ENCODE measurements at places on chromosomes 7 and 10.

GRCh38 chr10:28910956-28911355, 233.6 kb downstream of the BAMBI start:
- DNase-seq: no peak

DNA sequence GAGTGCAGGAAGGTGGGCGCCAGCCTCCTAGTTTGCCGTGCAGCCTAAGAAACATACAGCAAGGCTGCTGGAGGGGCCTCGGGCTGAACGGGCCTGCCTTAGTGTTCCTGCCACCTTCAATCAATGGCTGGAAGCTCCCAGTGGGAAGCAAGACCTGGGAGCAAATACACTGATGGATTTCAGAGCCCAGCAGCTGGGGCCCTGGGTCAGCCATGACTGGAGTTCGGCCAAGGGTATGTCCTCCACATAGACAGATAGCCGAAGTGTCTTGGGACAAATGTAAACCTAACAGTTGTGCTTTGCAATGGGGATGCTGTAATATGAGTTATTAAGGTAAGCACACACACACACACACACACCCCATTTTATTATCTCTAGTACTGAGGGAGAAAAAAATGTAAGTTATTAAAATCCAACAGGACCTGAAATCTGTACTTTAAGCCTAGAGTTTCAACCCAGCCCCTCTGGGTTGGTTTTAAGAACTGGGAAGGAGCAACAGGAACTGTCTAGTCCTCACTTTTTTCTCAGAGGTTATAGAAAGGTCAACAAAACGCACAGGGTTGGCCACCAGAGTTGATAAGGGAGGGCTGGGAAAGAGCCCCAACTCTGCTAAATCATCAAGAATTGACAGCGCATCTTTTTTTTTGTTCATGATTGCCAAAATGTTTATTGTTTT, 50.0 kb upstream of the CELF2 start:
- DNase-seq: no peak

- DNase-seq: no peak
These were observed 29.6 kb downstream of the ABCB4 start for GRCh38 chr7:87445897-87446296.

DNA sequence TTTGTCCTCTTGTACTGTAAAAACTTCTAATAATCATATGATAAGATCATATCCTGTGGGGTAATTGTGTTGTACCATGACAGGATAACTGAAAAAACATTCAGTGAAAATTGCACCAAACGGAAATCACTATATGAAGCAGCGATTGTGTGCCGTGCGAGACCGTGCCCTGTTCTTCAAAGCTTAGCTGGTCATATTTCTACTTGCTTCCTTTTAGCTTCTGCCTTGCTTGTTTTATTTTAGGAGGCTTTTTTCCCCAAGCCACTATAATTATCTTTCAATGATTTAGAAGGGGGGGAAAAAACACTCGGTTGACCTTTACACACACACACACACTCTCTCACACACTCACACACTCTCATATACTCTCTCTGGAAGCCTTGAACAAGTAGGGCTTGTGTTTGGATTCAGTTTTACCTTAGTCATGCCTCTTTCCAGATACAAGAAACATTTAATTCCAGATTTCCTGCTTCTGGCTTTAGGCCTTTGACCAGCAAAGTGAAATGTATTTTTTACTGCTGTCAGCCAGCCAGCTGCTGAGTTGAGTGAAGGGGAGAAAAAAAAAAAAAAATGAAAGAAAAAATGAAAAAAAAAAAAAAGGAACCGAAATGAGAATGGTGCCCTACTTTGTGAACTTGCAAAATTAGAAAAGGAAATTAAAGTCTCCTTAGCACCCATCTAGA, 181.4 kb downstream of the ARID5B start:
- no peak for DNase-seq

- no peak for DNase-seq
These were observed 175.3 kb downstream of the RAPGEF5 start for GRCh38 chr7:22181663-22182062.

- peak; percentile 62 for DNase-seq
These were observed at the start of gene ZNF398 for GRCh38 chr7:149147072-149147751. TSS of gene ZNF398 (plus strand) at chr7:149147453. CDS start at chr7:149147743, 290 bp downstream.

DNA sequence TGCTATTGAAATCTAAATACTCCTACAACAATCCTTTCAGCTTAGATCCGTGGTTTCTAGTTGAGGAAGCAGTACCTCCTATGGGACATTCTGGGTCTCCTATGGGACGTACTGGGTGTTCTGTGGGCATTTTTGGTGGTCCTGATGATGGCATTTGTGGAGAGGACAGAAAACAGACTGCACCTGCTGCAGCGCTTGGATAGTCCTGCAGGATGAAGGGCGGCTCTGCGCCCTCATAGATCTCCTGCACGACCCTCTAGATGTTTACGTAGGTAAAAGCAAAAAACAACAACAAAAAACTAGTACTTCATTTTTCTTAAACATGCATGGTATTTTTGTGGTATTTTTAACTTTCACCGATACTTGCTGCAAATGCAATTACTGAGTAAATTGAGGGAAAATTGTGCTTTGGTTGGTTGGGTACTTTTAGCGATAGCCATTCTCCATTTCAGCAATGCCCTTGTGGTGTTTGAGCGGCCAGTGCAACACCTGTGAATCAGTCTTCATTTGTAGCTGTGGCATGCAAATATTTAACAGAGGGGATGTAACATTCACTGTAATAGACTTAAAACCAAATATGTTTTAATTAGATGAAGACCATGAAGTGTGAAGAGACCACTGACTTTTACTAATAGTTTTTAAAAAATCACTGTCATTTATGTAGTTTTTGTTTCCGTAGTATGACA, 461.2 kb downstream of the SDK1 start:
- no peak for DNase-seq

DNA sequence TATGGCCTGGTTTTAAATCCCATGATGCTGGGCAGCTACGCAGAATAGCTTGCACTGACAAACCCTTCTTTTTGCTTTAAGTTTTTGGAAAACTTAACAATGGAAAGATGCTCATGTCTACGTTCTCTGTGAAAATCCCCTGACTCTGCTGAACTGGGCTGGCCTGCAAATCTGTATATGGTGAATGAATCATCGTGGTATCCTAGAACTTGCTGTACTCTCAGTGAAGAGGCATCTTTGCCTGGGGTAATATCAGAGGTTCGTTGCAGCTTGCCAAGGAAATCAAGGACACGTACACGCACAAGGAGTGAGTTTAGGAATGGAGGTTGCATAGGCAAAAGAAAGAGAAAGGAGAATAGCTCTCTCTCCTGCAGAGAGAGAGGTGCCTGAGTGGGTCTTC, 382.0 kb upstream of the ADARB2 start:
- no peak for DNase-seq

- DNase-seq: no peak
These were observed 6.9 kb upstream of the H2AZ2 start for GRCh38 chr7:44854644-44855364.

GRCh38 chr10:23157691-23158369, 34.3 kb upstream of the PTF1A start:
- DNase-seq: no peak

GRCh38 chr7:77982926-77983550, 184.5 kb downstream of the PHTF2 start:
- DNase-seq: no peak

GRCh38 chr7:44213877-44214388, 13.2 kb downstream of the YKT6 start:
- DNase-seq: no peak

DNA sequence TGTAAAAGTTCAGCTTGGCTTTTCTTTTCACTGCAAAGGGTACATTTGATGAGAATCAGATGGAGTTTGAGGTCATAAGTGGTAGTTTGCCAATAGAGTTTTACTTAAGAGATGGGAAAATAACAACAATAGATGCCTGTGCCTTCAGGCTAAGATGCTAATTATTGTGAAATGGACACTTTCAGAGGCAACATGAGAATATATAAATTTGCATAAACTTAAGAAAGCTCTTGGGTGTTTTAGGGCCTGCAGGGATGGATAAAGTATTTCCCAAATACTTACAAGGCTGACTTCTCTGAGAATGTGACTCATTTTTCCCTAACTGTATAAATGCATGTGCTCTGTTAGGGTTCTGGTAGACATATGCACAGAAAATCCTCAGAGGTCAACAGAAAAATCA, 200.3 kb upstream of the SVIL start:
- DNase-seq: no peak

GRCh38 chr10:62243647-62243997, 25.0 kb downstream of the RTKN2 start:
- DNase-seq: no peak

GRCh38 chr10:71771821-71772617, 1.3 kb downstream of the VSIR start:
- DNase-seq: no peak

DNA sequence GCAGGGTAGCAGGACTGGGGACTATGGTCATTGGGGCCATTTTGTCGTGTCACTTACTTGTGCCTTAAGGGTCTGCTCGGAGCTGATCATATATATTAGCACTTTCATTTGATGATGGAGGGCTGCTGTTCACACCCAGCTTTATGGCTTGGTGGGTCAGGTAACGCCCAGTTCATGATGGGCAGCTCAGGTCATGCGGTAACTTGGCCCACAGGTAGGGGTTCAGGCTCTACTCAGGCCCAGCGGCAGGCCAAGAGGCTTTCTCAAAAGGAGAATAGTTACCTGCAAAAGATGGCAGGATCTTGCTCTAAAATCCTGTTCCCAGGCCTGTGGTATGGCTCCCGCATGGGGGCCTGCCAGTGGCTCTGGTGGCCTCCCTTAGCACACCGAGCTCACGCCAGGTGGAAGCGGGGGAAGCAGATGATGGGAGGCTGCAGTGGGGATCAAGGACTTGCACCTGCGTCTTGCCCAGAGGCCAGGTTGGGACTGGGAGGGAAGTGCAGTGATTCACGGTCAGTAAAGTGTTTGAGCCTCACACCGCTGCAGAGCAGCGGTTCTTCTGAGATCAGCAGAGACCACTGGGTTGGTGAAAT, 109.5 kb downstream of the ADCY1 start:
- no peak for DNase-seq

DNA sequence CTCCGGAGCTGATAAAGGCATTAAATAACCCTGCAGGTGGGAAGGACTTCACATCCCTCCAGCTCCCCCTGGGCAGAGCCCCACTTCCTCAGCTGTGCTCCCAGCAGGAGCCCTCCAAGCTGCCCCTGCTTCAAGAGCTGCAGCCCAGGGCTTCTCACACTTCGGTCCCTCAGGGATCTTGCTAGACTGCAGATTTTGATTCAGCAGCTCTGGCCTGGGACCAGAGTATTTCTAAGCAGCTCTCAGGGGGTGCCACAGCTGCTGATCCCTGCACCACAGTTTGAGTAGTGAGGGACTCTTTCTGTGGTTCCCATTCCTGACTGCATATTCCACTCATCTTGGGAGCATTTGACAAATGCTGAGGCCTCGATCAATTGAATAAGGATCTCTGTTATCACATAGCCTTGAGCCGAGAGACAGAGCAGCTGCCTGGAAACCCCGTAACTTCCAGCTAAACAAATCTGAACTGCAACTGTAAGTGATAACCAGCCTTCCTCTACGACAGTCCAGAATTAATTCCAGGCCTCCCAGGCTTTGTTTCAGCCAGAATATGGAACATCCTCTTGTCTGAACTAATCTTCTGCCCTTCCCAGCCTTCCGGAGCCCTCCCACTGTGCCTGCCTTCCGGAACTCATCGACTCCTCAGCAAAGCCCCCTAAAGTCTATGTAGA, 161.4 kb downstream of the CCDC3 start:
- DNase-seq: no peak

DNA sequence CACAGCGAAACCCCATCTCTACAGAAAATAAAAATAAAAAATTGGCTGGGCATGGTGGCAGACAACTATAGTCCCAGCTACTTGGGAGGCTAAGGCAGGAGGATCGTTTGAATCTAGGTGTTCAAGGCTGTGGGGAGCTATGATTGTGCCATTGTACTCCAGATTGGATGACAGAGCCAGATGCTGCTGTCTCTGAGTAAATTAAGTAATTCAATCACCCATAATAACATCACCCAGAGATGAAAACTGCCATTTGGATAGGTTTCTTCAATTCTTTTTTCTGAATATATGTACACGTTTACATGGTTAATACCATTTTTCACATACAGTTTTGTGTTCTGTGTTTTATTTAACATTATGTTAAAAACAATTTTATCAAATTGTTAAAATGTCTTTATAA, 79.3 kb downstream of the WIPF3 start:
- DNase-seq: no peak

DNA sequence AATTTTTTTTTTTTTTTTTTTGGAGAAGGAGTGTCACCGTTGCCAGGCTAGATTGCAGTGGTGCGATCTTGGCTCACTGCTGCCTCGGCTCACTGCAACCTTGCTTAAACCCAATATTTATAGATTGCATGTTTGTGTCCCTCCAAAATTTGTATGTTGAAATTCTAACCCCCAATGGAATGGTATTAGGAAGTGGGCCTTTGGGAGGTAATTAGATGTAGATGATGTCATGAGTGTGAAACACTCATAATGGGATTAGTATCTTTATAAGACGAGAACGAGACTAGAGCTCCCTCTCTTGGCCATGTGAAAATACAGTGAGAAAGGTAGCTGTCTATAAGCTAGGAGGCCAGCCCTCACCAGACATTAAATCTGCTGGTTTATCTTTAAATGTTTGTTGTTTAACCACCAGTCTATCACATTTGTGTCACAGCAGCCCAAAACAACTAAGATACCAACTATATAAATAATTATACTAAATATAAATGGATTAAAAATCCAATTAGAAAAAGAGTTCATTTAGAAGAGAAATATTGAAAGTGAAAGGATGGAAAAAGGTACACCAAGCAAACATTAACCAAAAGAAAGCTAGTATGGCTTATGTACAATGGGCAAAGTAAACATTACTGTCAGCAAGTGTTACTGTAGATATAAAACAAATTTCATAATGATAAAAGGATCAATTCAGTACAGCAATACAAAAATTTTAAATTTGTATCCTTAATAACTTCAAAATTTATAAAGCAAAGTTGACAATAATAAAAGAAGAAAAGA, 9.3 kb downstream of the TCAF1 start:
- DNase-seq: no peak

GRCh38 chr10:49174261-49174925, 13.8 kb downstream of the TMEM273 start:
- DNase-seq: no peak

GRCh38 chr10:80894311-80894791, 356.6 kb downstream of the SH2D4B start:
- DNase-seq: no peak

GRCh38 chr10:6297951-6298381, 95.2 kb downstream of the PFKFB3 start:
- DNase-seq: no peak

DNA sequence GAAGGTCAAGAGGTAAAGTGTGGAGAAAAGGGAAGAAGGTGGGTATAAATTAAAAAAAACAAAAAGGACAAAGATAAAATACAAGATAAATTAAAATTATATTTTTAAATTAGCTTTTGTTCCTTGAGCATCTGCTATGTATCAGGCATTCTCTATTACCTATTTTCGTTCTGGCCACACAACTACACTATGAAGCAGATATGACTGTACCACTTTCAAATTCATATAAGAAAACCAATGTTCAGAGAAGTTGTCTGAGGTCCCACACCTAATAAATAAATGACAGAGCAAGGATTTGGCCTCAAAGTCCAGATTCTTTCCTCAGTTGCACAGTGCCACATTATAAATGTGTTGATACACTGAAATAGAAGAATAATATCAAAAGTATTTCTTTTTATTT, 103.8 kb upstream of the PCDH15 start:
- DNase-seq: no peak

- DNase-seq: no peak
These were observed 131.8 kb upstream of the PRKCQ start for GRCh38 chr10:6711881-6712280.

Data from NCI-H2107 (cell line).